Fibroblast of the aortic adventitia (primary cell): ENCODE measurements at places on chromosomes 2 and 18. TPM values are rescaled to one million over a fixed set of nuclear protein-coding genes. Genes with fewer than 3 reads are reported as not detected.
A peak's percentile ranks its signal among the peaks of the same experiment; 100 is the strongest.

GRCh38 chr18:7950380-7951136 lies 383.4 kb downstream of the PTPRM start:
- DNase-seq: peak; percentile 39

DNA sequence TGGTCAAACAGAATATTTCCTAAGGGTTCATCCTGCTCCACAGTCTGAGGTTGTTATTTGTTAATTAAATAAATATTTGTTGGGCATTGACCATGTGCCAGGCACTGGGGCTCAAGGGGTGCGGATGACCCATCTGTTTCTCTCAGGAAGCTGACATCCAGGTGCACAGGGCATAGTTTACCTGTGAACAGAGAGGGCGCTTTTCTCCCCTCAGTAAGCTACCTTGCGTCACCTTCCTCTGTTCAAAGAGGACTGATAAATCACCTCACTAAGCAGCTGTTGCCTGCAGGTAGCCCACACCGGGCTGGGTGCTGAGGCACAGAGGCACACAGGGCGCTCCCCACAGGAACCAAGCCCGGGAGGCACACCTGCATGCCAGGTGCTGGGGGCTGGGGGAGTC lies 41.6 kb downstream of the SH3RF3 start:
- no peak for DNase-seq

DNA sequence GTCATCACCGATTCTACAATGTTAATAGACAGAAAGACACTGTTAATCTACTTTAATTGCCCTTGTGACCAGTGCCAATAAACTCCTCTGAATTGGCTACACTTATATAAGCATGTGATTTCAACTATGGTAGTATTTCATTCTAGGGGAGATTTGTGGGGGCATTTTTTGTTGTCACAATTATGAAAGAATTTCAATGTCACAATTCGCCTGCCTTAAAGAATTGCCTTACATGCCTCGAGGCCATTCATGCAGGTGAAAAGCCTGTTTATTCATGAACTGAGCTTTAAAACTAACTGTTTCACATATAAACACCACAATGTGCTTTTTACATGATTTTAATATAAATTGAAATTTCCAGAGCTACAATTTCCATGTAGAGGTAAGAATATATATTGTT lies 162.8 kb downstream of the GCA start:
- no peak for DNase-seq

DNA sequence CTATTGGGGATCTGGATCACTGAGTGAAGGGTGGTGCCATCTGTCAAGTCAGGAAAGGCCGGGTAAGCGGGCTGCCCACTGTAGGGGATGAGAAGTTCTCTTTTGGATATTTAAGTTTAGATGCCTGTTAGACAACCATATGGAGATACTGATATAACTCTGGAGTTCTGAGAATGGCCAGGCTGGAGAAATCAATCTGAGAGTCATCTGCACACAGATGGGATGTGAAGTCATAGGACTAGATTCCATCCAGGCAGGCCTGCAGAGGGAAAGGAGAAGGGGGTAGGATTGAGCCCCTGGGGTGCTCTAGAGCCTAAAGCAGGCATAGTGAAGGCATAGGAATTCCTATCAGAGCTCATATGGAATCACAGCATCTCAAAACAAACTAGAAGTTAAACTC lies 30.1 kb downstream of the SPRED2 start:
- peak; percentile 45 for DNase-seq

DNA sequence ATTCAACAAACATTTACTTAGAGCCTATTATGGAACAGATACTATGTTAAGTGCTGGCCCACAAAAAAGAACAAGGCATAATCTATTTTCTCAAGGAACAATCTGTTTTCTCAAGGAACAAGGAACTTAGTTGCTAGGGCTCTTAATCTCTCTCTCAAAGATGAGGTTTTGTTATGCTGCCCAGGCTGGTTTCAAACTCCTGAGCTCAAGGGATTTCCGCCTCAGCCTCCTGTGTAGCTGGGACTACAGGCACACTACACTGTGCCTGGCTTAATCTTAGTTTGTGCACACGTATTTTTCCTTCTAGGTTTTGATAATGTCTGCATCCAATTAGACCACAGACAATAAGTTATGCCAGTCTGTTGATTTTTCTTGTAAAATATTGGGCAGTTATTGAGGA lies 89.5 kb downstream of the PTH2R start:
- DNase-seq: no peak

LRATD1 gene
- 0.08 and 0.36 TPM in 2 replicates for total RNA-seq

DNA sequence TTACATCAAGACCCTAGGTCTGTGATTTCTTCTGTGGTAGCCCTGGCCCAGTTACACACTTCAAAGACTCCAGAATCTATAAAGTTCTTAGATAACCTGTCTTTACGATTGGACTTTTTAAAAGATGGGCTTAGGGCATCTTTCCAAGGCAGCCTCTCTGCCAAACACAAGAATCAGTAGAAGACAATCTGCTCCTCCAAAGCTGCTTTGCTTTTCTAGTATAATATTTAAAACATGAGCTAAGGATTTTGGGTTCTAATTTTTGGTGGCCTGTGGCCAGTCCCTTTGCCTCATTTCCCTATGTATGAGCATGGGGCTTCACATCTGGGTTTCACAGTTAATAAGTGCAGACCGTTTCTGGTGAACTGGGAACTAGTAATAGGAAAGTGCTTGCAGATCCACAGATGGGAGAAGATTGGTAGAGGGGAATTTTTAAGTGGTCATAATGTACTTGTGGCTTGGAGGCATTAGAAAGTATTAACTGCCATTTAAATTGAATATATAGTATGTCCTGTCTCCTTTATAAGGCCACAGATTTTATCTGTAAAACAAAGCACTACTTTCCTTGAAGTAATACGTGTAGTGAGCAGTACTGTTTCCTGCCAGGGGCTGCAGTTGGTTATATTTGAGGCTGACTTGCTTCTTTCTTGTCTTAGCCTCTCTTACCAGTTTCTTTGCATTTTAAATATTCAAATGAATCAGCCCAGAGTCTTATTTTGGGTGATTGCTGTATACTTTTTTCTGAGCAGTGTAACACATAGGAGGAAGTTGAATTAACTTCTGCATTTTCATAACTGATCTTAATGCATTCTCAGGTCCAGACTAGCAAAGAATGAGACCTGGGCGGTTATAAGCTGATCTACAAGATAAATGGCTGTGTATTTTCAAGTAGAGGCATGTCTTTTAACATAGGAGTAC lies 1.5 kb downstream of the ARPC2 start:
- DNase-seq: peak; percentile 22

GRCh38 chr2:231883468-231883881 lies 42.7 kb downstream of the NPPC start:
- DNase-seq: peak; percentile 23

DNA sequence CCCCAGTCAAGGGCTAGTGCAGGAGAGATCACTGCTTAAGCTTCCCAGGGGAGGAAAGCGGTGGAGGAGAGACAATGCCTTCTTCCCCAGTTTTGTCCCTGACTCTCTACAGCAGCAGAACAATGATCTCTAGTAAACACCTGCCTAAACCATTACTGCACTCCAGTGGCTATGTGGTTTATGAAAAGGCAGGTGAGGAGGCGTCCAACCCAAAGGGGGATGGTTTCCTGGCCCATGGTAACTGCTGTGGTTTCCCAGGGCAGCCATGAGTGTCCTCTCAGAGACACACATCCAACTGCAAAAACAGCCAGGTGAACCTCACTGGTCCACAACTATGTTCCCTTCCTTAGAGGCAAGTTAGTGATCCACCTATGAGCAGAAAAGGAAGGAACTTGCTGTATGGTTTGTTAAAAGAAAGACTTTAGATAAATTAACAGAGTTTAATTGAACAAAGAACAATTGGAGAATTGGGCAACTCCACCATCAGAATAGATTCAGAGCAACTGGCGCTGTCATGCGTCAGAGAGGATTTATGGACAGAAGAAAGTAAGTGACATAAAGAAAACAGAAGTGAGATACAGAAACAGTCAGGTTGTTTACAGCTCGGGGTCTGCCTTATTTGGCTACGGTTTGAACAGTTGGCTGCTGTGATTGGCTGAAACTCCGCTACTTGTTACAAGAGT lies 4.8 kb upstream of the TTC39C start:
- DNase-seq: no peak

C2orf72 gene
- not detected in 2 replicates for total RNA-seq

CDH7 gene
- total RNA-seq: not detected in 2 replicates

TMEM198 gene
- 1.1 and 2.8 TPM in 2 replicates for total RNA-seq

- DNase-seq: no peak
Observed at GRCh38 chr2:165280356-165280755, 41.1 kb downstream of the SCN2A start.

- DNase-seq: peak; percentile 72
Observed at GRCh38 chr2:19038071-19039015, 320.1 kb downstream of the OSR1 start.

CABYR gene
- total RNA-seq: 4.6 and 7.3 TPM in 2 replicates

DNA sequence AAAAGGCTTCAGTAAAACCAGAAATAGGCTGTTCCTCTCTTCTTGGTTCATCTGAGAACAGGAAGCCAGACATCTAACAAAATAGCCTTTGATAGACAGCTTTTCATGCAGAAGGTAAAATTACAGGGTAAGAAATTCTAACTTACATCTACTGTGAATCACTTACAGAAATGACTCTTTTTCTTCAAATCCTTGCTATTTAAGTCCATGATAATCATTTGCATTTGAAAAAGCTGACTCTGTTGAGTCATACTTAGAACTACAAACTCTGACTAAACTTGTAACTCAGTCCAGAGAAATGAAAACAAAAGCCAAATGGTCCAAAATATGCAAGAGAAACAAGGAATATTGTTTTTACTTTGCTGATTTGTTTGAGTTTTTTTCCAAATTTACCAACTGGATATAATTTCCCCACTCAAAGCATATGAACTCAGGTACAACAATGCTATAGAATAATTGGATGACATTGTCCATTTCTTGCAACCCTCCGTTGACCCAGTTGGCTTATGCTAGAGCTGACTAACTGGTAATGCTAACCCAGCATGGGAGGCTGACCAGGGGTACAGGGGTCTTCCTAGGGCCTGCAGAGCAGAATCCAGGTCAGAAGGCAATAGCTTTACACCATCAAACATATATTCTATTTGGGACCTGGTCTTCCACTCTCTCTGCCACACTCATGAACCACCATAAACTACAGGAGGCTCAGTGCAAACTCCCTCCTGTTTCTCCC lies 18.8 kb upstream of the MREG start:
- peak; percentile 82 for DNase-seq
